ENCODE measurements at places on chromosomes 6 and 20. TPM values are rescaled to one million over a fixed set of nuclear protein-coding genes. Genes with fewer than 3 reads are reported as not detected.

DNA sequence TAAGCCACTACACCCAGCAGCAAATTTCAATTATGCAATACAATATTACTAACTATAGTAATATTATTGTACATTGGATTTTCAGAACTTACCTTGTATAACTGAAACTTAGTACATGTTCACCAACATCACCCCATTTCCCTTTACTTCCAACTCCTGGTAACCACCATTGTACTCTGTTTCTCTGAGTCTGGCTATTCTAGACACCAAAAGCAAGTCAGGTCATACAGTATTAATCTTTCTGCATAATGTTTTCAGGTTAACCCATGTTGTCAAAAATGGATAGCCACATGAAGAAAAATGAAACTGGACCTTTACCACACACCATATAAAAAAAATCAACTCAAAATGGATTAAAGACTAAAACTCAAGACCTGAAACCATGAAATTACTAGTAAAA, 558.2 kb downstream of the MMUT start:
- DNase-seq: no peak

DNA sequence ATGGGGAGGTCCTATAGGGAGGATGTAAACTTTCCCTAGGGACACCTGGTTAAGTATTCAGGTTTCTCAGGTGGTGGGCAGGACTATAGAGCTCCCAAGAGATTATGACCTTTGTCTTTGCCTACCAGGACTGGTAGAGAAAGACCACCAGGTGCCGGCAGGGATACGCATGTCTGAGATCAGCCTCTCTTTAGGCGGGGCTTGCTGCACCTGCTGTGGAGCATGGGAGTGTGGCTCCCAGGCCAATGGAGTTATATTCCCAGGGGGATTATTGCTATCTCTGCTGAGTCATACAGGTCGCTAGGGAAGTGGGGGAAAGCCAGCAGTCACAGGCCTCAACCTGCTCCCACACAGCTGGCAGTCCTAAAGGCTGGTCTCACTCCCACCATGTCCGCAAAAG, 280.5 kb upstream of the MMS22L start:
- no peak for DNase-seq

SFTA2 gene
- not detected for polyA plus RNA-seq

GRCh38 chr6:22059946-22060345, 236.9 kb downstream of the PRL start:
- no peak for DNase-seq

DNA sequence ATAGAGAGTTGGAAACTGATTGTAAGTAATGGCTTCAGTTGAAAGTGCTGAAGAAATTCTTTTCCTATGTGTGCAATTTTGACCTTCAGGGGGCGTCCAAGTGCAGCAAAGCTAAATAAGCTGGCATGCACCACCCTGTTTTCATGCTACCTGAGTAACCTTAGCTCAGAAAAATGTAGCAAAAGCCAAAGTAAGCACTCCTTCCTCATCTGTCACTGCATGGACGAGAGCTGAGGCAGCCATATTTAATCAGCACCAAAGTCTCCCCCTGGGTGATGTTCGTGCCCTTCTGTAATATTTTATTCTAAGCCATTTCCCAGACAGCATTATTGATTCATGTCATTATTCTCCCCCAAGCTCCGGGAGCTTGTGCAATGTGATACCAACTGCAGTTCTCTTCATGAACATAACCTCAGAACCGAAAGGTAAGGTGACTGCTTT, 123.1 kb downstream of the RPS12 start:
- DNase-seq: no peak

DNA sequence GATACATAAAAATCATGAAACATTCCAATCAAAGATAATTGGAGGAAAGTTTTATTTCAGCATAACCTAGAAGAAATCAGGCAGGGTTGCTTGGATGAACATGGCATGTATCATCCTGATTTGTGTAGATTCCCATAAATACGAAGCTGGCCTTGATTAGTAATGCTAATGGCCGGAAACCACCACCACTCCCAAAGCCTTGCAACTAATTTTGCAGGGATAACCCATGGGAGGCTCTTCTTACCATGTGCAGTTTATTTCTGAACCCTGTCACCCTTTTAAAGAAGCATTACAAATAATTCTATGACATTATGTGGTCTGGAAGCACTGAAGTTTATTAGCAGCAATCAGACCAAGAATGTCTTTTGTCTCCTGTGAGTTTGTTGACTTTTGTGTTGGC, 80.8 kb downstream of the AIG1 start:
- no peak for DNase-seq

TNXB gene
- polyA plus RNA-seq: 0.06 TPM

CCDC170 gene
- 0.08 TPM for polyA plus RNA-seq

LRFN2 gene
- polyA plus RNA-seq: not detected

DAAM2 gene
- polyA plus RNA-seq: not detected

DNA sequence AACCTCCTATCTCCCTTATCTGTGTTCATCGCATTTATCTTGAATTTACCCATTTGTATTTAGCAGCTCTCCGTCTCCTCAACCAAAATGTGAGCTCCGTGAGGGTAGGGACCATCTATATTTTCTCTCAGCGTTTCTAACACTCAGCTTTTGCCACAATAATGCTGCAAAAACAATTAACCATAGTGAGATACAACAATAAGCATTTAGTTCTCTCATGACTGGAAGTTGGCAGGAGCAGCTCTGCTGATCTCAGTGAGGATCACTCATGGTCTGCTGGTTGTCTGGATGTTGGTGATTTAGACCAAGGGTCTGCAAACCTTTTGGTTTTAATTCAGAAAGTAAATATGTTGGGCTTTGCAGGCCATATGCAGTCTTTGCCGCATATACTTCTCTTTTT, 394.8 kb upstream of the RNF217 start:
- DNase-seq: no peak

DNA sequence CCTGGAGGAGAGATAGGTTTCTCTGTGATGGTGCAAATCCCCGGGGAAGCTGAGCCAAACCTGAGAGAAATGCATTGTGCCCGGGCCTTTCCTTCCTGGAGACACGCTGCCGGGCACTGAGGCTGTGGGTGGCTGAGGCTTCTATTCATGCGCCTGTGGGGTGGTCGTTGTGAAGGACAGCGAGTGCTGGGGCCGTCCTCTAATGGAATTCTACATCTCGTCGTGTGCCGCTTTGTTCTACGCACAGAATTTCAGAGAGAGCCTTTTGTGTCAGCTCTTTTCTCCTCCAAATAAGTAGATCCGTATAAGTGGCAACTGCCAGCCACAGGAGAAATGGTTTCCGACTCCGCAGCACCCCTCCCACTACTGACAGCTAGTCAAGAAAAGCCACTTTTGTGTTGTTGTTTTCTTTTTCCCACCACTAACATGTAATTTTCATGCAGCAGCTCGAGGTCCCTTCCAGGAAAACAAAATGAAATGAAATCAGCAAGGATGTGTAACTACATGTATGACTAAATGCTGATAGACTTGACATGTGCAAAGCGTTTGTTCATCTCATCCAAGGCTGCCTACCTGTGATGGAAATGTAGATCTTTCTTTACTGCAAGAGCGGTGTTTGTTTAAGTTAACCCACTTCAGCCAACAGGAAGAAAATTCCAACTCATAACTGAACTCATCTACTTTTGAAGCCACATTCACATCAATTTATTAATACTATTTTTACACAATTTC, 26.4 kb upstream of the PXDC1 start:
- no peak for DNase-seq

GRCh38 chr6:135383766-135384165, 113.8 kb downstream of the AHI1 start:
- DNase-seq: no peak

GRCh38 chr6:16154904-16155303, 26.0 kb downstream of the MYLIP start:
- DNase-seq: no peak

RIMS1 gene
- not detected for polyA plus RNA-seq

APCDD1L gene
- polyA plus RNA-seq: 3.7 TPM

- no peak for DNase-seq
These were observed 18.4 kb upstream of the RAMACL start for GRCh38 chr6:166604911-166605310.

- no peak for DNase-seq
These were observed 65.2 kb downstream of the STX11 start for GRCh38 chr6:144215402-144215931.

DNA sequence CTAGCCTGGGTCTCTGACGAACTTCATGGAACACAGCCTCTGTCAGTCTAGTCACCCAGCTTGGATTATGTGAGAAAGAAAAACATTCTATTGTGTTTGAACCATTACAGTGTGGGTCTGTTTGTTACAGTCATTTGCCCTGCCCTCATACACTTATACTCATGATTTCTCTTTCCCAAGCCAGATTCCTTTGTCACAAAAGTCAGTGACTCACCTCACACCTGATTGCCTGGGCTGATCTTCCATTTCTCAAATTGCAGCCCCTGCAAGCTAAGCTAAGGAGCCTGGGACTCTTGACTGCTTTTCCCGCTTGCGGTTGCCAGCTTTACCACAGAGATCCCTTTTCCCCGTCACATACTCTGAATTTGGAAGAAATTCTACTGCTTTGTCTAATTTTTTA, 395.9 kb downstream of the SAMD5 start:
- no peak for DNase-seq

CFB gene
- polyA plus RNA-seq: 2.5 TPM

- DNase-seq: no peak
These were observed 4.1 kb upstream of the FAM135A start for GRCh38 chr6:70409216-70409615.

HRH3 gene
- polyA plus RNA-seq: not detected

DNA sequence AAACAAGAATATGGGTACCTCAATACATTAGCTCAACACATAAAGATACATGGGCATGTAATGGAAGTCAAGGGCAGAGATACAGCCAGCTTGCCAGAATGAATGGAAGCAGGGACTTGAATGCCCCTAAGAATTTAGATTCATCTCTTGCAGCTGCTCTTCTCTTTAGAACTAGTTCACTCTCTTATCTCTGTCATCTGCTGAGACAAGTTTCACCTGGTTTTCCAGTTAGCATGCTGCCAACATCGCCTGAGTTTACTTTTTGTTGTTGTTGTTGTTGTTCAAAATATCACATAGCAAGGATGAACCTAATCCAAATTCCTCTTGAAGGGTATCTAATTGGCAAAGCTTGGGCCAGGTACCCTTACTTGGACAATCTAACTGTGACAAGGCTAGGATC, 14.1 kb upstream of the PAQR8 start:
- no peak for DNase-seq

DNA sequence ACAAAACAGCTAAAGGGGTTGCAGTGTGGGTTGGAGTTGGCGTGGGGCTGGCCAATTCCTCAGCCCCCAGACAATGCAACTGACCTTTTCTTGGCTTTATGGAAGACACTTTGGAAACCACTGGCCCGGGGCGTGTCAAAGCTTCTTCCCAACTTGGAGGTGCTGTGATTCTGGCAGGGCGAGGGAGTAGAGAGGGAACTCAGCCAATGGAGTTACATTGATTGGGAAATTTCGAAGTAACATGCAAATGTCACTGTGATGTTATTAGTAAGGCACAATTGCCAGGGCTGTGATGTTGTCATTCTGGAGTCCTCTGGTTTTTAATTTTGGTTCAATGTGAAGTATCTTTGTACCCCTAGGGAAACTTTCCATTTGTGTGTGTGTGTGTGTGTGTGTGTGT, 41.5 kb upstream of the EPB41L1 start:
- DNase-seq: no peak

DNA sequence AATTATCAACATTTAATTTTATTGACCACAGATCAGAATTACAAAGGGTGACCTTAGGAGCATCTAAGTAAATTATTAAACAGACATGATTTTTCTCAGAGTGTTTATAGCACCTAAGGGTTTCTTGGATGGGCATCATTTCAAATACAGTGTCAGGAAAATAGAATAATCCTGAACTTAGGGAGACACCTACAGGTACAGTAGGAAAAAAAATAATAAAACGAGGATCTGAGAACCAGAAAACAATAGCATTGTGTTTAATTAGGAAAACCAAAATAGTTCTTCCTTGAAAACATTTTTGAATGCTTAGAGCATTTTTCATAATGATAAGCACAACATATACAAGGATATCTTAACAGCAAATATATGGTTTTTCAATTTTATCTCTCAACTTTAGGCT, 39.2 kb downstream of the MMUT start:
- DNase-seq: no peak

DNA sequence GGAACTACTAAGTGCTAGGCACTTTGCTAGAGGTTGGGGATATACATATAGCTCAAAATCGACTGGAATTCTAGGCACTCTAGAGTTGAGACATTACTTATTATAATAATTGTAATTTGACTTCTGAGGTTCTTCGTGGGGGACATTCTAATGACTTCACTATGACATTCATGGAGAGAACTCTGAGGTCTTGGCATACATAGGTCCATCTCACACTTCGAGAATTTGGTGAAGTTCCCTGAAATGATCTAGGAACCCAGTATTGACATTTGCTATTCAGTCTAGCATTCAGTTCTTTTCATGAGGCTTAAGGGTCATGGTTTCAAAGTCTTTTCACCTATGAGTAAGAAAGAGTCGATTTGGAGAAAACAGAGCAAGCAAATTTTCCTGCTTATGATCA, 446.6 kb upstream of the JAG1 start:
- no peak for DNase-seq

KIZ gene
- polyA plus RNA-seq: 10.9 TPM

DNA sequence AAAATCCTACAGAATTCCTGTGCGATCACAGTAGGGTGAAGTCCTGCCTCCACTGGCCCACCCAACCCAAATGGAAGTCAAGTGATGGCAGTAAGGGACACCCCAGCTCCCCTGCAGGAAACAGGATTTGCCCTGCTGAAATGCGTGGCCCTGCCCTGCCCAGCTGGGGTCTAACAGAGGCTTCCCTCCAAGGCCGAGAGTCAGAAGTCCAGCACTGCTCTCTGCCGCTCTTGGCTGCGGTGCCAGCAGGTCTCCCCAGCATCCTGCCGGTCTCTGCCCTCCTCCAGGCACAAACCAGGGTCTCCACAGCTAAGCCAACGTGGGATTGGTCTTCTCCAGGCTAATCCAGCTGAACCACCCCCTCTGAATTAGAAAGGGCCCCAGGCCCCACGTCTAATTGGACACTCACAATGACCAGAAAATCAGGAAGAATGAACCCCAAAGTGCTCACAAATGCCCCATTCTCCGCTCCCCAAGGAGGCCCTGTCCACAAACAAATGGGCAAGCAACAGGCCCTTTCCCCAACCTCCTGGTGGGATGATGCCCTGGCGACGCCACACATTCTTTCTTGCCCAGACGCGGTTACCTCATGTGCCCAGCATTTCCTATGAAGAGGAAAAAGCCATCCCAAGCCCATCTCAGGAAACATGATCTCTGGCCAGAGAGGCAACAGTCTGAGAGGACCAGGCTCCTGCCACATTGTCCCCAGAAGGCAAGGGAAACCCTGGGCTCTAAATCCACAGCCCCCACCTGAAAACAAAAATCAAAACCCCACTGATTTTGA, 117.2 kb downstream of the BANF2 start:
- no peak for DNase-seq

SLCO4A1 gene
- polyA plus RNA-seq: 1.4 TPM

FRMD1 gene
- not detected for polyA plus RNA-seq

C6orf163 gene
- polyA plus RNA-seq: 0.19 TPM

GRCh38 chr20:24060851-24061590, 72.4 kb upstream of the GGTLC1 start:
- DNase-seq: no peak
